ENCODE measurements at places on chromosomes 13 and 19.
A peak's percentile ranks its signal among the peaks of the same experiment; 100 is the strongest.

DNA sequence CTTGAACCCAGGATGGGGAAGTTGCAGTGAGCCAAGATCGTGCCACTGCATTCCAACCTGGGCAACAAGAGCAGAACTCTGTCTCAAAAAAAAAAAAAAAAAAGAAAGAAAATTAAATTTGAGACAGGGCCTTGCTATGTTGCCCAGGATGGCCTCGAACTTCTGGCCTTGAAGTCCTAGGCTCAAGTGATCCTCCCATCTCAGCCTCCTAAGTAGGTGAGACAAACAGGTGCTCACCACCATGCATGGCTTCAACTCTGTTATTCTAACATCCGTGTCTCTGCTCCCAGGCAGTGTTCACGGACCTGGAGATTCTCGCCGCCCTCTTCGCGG lies 40.3 kb downstream of the PDE4A start:
- no peak for DNase-seq

GRCh38 chr19:31257426-31258130 lies 91.7 kb downstream of the TSHZ3 start:
- DNase-seq: no peak

DNA sequence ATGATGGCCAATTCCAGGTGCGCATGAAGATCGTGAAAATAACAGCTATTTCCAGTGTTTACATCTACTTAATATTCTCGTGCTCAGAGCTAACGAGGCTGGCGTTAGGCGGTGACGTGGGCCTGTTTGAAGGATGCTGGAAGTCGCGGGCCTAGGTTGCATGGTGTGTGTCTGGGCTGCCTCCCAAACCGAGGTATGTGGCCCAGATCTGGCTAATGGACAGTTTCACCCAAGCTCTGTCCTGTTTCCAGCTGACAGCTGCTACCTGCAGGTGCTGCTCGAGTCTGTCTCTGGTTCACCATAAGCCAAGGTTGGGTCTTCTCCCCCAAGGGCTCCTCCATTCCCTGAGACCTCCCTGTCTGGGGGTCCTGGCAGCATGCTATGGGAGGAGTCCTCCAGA lies 40.5 kb upstream of the KCTD15 start:
- DNase-seq: no peak

- DNase-seq: no peak
Measured at GRCh38 chr19:16370641-16371391, 46.2 kb downstream of the KLF2 start.

- DNase-seq: no peak
Measured at GRCh38 chr13:70612881-70613280, 504.6 kb upstream of the KLHL1 start.

DNA sequence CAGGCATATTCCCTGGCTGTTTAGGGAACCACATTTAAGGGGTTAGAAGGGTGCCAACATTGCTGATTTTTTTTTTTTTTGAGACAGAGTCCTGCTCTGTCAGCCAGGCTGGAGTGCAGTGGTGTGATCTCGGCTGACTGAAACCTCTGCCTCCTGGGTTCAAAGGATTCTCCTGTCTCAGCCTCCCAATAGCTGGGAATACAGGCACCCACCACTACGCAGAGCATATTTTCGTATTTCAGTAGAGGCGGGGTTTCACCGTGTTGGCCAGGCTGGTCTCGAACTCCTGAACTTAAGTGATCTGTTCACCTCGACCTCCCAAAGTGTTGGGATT lies 7.8 kb upstream of the CRX start:
- DNase-seq: no peak

- no peak for DNase-seq
Measured at GRCh38 chr13:71459708-71460107, 407.3 kb downstream of the DACH1 start.

GRCh38 chr19:15466851-15467733 lies 2.7 kb upstream of the RASAL3 start:
- peak; percentile 72 for DNase-seq

DNA sequence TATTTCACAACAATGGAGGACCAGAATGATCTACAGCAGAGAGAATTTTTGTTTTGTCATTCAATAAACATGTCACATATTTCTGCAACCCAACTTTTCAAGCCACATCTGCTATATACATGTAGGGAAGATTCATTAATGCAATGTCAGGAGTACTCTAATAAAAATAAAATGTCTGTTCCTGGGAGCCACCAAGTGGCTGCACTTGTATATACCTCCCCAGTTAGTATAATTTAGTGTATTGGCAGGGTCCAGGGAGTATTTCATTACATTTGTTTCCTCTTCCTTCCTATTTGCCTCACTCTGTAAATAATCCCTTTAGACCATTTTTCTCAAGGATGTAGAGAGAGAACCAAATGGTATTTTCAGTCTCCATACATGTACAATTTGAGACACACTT lies 1169.0 kb downstream of the DIAPH3 start:
- no peak for DNase-seq
